Bronchial smooth muscle cell (primary cell): ENCODE measurements at places on chromosomes 2 and 18. TPM values are rescaled to one million over a fixed set of nuclear protein-coding genes. Genes with fewer than 3 reads are reported as not detected.

MAP3K19 gene
- total RNA-seq = not detected in 2 replicates

SDC1 gene
- total RNA-seq = 8.0 and 34.2 TPM in 2 replicates

PKDCC gene
- 30.3 and 53.1 TPM in 2 replicates for total RNA-seq

LYG1 gene
- total RNA-seq = 0.16 and 0.34 TPM in 2 replicates

RAPH1 gene
- total RNA-seq = 7.4 and 15.6 TPM in 2 replicates

FLACC1 gene
- 0.43 and 1.3 TPM in 2 replicates for total RNA-seq

CYP27C1 gene
- total RNA-seq = under 0.01 TPM in 1 of 2 replicates, not detected in the other

SERPINB4 gene
- not detected in 2 replicates for total RNA-seq

TAF4B gene
- 0.79 and 1.8 TPM in 2 replicates for total RNA-seq

SPAG16 gene
- total RNA-seq = 38.1 and 43.7 TPM in 2 replicates

BUB1 gene
- total RNA-seq = 5.8 and 22.1 TPM in 2 replicates

CRYGD gene
- total RNA-seq = not detected in 2 replicates
